Fibroblast of skin of scalp (primary cell): ENCODE measurements at places on chromosomes 3 and 15.
A peak's percentile ranks its signal among the peaks of the same experiment; 100 is the strongest.

GRCh38 chr15:30991255-30992235 is at the start of gene MTMR10:
Gene MTMR10, minus strand, starts transcription at chr15:30991628. Its CDS starts 122 bp downstream, at chr15:30991506.
- DNase-seq = peak; percentile 84

DNA sequence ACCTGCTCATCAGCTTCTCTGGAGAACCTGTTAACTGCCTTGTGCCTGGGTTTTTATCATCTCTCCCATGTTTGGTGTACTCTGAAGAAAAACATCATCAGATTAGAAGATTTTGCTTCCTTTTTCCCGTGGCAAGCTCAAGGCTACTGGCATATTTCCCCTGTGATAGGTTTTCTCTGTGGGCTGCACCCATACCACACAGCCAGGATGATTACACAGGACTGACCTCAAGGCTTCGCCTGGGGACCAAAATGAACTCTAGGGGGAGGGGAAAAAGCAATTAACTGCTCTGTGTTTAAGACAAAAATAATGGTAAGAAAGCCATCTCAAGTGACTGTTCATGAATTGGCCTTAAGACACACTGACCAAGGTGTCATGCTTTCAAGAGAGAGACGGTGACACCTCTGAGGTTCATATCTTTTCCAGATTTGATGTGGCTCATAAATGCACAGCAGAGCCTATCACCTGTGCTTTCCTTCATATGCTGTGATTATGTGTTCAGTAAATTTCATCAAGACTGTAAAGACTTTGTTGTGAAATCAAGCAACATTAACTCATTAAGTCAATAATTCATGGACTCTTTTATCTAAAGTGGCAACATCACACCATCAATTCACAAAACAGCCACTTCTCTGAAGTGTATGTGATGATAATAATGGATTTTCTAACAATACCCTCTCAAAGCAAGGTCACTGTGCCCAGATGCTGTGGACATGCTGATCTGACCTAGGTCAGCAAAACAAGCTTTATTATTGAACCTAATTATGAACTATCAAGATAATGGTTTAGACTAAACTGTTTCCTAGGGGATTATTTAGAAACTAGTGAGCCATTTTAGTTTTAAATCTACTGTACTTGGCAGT is 427.9 kb downstream of the WDR72 start:
- no peak for DNase-seq

DNA sequence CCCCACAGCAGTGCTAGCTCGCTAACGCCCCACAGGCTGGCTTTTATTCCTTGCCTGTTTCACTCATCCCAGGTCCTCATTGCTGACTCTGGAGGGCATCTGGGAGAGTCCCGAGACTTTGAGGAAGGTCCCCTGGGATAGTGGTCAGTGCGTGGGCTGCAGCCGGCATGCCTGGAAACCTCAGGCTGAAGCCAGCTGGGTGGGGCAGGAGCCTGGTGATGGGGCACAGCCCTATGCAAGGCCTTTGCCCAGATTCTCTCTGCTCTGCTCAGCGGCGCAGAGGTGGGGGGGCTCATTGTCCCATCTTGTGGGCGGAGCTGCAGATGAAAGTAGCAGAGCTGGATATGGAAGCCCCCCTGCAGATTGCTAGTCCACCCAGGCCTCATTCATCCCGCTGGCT is 55.7 kb upstream of the SMAD6 start:
- peak; percentile 61 for DNase-seq

- no peak for DNase-seq
Observed at GRCh38 chr3:144265542-144266100, 294.0 kb downstream of the DIPK2A start.

DNA sequence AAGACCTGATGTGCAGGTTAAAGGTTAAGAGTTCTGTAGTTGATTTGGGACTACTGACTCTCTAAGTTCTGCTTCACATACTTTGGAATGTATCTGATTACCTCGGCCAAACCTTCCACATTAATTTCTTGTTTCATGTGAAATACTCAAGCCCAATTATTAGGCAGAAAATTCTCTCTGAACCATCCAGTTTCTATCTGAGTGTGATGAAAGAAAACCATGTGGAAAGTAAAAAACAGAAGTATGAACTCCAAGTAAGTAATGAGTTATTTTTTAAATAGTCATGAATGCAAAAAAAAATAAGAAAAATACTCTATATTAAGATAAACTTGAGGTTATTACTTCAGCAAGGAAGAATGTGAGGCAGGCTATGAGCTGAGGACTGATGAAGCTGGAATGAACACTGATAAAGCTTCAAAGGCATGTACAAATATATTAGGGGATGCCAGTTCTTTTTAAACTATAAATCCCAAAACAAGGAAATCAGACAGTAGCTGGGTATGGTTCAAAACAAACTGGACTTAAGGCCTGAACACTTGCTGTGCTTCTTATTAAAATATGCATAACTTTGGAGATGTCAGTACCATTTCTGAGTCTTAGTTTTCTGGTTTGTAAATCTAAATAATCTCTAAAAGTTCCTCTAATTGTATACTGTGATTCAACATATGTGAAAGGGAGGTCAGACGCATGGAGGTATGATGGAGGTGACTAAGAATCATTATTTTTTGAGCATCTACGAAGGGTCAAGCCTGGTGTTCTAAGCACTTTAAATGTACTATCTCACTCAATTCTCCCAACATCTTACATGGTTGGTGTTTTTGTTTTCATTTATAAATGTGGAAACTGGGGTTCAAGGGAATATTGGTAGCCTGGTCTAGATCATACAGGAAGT is 59.6 kb downstream of the COL6A6 start:
- DNase-seq = peak; percentile 70

DNA sequence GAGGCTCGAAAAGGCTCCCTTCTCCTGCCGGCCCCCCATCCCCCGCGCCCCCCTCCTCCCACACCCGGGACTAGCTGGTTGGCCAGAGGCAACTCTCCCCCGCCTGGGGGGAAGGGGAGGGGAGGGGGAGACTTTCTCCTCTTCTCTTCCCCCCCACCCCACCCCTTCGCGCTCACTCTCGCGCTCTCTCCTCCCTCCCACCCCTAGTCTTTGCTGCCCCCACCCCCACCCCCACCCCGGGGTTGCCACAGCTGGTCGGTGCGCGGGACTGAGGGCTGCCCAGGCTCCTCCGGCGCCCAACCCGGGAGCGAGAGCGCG is 710 bp downstream of the MECOM start:
- no peak for DNase-seq

DNA sequence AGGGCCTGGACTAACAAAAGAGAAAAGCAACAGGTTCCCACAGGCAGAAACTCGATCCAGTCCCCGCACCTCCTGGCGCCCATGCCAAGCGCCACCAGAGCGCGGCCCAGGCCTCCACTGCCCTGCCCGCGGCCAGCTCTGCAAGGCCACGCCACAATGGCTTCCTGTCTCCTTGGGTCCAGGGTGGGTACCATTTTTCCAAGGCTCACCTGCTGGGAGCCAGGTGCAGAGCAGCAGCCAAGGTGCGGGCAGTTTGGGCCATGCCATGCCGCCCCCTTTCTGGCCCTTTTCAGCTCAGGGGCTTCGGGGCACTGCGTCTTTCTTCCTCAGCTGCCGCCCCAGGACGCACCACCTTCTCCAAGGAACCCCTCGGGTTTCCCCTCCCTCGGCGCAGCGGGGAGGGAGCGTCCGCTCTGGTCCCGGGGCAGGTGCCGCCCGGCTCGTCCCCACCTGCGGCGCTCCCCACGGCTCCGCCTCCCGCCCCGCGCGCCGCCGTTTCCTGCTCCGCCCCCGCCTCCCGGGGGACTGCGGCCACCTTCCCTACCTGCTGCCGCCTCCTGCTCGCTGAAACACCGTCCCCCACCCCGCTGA is at the start of gene ILDR1:
ILDR1 (minus strand) TSS at position 437 of the 591 bp plus-strand sequence; CDS start at position 267, 170 bp downstream.
- DNase-seq = no peak

DNA sequence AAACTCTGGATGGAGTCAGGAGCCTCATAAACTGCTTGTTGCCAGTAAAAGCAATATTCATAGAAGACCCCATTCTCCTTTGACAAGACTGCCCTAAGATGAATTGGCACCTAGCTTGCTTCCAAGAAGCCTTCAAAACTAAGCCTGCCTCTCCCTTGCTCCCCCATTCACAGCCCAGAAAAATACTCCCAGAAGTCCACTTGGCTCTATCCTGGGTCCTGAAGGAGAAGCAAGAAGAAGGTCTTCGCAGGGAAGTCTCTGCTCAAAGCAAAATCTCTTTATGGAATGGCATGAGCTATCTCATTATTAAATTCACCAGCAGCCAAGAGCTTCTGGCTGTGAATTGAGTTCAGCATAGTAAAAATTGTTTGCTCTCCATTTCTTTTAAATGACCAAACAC is 230.2 kb upstream of the ARRDC4 start:
- no peak for DNase-seq

- DNase-seq = no peak
Observed at GRCh38 chr3:65493938-65494337, 544.8 kb downstream of the MAGI1 start.

DNA sequence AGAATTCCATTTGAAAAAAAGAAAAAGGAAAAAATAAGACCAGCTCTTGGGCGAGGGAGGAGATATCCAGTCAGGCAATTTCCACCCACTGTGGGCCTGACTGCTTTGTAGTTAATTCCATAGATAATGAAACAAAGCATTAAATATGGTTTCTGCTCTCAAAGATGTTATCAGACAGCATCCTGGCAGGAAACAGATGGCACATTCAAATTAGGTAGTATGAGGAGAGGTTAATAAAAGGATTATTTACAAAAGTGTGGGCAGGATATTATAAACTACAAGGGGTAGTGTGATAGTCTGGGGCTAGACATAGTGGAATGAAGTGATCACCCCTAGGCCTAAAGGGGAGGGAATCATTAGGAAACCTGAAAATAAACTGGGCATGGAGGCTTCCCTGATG is 193.2 kb downstream of the CLSTN2 start:
- DNase-seq = no peak
